ENCODE measurements at places on chromosomes 13 and 19.

DNA sequence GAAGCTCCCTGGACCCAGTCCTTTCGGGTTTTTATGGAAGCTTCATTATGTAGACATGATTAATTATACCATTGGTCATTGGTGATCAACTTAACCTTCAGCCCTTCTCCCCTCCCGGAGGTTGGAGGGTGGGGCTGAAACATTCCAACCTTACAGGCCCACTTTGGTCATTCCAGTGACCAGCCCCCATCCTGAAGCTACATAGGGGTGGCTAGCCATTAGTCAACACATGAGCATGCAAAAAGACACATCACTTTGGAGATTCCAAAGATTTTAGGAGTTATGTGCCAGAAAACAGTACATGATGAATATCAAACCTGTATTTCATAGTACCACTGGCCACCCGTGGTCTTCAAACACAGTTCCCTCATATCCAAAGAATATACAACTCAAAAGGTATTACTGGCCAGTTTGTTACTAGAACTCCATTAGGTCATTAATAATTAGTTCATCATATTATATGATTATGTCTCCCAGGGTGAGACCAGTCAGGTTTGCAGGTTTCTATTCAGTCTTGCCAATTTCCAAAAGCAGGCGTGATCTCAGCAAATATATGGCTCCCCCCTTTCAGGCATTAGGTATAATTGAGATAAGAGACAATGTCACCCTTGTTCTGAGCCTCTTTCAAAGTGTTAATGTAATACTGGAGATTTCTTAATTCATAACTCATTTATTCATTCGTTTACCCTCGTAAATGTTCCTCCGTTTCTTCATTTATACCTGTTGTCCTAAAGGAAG lies 11.1 kb downstream of the PPP5C start:
- DNase-seq, result no peak

- no peak for DNase-seq
Observed at GRCh38 chr13:85654227-85654626, 145.0 kb downstream of the SLITRK6 start.

GRCh38 chr19:28042516-28042915 lies 1170.4 kb downstream of the UQCRFS1 start:
- DNase-seq, result no peak

DNA sequence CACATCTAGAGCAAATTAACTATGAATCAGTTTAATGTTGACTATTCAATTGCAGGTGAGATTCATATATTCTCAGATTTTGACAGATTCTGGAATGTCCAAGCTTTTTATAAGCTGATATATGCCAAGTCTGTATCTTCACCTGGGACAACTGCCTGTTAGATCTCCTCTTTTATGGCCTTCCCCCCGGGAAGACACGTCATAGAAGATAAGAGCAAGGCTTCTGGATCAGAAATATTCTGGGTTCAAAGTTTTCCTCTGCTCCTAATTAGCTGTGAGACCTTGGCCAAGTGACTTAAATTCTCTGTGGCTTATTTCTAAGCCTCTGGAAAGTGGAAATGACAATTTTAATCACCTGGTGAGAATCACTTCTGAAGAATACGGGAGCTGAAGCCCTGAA lies 187.5 kb downstream of the OXGR1 start:
- DNase-seq, result no peak

DNA sequence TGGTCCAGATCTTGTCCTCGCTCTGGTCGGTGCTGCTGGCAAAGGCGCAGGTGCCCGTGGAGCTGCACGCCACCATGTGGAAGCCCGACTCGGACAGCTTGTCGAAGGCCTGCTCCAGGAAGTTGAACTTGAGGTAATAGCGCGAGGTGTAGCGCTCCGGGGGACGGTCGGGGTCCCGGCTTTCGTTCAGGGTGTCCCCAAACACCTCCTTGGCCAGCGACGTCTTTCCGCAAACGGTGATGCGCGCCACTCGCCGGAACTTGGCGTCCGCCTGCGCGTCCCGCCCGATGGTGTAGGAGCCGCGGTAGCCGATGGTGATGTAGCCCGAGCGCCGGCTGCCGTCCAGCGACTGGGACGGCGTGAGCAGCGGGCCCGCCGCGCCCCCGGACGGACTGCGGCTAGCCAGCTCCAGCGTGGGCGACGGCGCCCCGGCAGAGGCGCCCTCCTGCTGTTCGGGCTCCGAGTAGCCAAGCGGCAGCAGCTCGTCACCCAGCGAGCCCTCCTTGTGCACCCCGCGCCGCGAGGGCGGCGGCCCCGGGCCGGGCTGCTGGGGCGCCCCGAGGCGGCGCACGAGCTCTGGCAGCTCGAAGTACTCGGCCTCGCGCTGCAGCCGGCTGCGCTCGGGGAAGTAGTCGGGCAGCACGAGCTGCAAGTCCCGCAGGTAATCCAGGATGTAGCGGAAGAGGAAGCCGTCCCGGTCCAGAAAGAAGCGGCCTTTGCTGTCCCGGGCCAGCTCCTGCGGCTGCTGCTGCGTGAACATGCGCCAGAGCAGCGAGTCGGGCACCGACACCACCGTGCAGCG lies 801 bp downstream of the KCTD12 start:
- peak; percentile 63 for DNase-seq

Measured in NCI-H2171 treated with DMSO at 0.1 percent for 48 hours (cell line).